ENCODE measurements at places on chromosomes 7 and 10.

- no peak for DNase-seq
These were observed 34.6 kb downstream of the TRIM8 start for GRCh38 chr10:102678842-102679289.

DNA sequence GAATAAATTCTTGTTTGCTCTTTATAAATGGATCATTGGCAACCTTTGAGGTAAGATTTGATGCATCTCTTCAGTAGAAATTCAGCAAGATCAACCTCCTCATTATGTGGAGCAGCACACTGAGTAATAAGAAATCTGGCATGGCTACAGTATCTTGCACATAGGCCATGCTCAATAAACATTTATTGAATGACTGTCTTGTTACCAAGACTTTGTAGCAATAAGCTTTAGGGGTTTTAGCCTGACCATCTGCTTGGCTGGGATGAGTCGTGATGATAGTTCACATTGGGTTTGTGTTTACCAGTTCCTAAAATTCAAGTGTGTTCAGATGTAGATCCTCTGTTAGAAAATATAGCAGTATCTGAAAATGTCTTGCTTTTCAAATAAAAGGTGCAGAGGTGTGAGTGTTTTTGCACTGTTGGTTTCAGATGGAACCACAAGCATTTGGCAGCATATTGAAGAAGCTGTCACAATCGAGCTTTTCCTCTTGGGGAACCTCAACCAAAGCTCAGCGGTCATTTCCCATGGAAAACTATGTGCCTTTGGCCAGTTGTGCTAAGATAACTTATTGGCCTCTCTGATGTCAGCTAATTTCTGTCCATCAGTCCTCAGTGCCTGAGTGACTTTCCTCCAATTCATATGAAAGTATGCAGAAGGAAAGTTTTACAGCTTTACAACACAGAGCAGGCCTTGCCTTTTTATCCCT lies 442.6 kb downstream of the GFRA1 start:
- no peak for DNase-seq

DNA sequence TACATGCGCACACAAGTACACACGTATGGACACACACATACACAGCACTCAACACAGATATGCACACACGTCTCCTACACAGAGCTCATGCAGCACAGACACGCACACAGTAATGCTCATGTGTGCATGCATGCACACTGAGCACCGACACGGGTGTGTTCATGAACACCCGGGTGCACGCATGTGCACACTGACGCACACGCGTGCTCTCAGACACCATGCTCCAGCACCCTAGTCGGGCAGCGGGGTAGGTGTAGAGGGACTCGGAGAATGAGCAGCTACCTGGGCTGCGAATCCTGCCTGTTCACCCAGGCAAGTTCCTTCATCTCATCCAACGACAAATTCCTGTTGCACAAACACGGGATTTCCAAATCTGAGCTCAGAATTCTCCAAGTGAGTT lies 184.7 kb downstream of the MAD1L1 start:
- DNase-seq, result no peak

- no peak for DNase-seq
These were observed 255.5 kb downstream of the NEBL start for GRCh38 chr10:20641605-20642004.

- DNase-seq, result no peak
These were observed 90.0 kb downstream of the PTPRN2 start for GRCh38 chr7:158497627-158498026.

GRCh38 chr7:92648067-92648466 lies 57.9 kb upstream of the FAM133B start:
- DNase-seq, result no peak

DNA sequence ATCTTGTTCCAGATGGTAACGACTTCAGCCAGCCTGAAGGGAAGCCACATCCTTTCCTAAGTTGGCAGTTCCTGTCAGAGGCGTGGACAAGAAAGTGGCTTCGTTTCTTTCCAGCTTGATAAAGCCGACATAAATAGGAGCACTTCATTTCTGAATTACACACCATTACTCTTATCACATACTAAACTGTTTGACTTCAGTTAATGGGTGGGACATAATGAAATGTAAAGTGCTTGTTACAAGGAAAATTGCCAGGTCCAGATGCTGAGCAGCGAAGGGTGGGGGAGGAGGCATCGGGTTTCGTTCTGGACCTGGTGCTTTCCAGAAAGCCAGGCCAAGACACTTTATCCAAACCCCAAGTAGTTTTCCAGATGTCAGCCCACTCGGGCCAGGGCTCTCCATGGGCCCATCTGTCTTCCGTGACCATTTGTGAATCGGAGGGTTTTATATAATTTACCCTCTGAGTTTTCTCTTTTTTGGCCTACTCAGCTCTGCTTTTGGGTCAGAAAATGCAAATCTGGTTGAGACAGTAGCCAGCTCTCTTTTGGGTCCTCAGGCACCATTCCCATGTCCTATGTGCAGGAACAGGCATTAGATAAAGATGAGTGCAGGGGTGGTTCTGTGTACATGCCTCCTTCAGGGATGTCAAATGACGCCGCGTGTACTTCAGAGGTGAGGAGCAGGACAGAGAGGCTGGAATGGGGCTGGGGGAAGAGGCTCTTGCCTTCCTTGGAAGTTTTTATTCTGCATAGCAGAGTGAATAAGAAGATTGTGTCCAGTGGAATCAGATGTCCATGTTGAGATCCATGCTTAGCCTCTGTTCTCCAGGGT lies 90.2 kb downstream of the TACC2 start:
- DNase-seq, result no peak

DNA sequence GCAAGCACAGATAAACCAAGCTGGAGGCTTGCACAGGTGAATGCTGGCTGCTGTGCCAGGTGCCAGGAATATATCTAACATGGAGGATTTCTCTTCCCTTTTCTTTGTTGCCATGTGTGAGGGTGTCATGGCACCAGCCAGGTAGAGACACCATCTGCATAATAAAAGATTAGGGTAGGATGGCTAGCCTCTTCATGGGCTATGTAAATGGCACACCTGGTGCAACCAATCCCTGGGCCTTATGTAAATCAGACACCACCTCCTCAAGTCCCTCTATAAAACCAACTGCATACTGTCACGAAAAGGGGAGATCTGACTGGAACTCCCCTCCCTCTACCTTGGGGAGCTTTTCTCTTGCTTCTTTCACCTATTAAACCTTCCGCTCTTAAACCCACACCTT lies 322.5 kb upstream of the POM121L12 start:
- no peak for DNase-seq

DNA sequence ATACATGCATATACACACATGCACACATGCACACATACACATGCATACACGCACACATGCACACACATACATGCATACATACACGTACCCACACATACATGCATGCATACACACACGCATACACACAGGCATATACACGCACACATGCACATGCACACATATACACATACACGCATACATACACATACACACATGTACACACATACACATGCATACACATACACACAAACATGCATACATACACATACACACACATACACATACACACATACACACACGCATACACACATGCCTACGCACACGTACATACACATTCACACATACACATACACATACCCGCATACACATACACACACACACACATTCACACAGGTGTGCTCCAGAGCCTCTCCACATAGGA lies 81.0 kb upstream of the KMT2E start:
- DNase-seq, result no peak

DNA sequence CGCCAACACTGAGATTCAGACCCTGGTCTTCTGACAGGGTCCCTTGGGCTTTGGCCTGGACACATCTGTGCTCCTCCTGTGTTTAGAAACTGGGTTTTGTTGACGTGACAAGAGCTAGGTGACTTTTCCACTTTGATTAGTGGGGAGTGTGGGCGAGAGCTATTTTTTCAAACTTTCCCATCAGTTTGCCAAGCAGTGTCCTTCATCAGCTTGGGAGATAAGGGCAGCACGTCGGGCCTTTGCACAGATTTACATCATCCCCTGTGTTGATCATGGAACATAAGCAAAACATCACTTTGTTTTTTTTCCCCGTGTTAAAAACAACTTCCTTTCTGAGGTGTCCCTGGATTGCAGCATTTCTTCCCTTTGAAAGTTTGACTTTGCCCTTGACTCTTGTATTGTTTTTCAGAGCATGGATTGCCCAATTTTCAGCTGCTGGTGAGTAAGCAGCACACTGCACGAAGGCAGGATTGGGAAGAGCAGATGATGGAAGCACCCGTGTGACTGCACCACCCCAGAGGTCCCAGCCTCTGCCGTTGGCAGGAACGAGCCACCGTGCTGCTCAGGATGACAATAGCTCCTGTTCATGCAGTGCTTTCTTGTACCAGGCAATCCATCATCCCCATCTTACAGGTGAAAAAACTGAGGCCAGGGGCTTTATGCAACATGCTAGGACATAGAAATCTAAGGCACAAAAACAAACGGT lies 6.4 kb upstream of the IGFBP1 start:
- no peak for DNase-seq

DNA sequence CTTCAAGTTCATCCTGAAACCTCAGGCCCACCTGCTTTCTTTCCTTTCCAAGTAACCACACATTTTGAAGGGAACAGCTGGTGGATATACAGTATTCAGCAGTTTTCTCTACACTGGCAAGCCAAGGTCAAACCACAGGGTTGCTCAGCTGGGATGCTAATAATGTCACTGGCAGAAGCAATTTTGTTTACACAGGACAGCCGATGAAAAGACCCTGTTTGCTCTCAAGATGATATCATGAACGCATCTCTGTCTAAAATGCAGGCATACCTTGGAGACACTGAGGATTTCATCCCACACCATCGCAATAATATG lies 186.2 kb downstream of the USP6NL start:
- DNase-seq, result no peak

DNA sequence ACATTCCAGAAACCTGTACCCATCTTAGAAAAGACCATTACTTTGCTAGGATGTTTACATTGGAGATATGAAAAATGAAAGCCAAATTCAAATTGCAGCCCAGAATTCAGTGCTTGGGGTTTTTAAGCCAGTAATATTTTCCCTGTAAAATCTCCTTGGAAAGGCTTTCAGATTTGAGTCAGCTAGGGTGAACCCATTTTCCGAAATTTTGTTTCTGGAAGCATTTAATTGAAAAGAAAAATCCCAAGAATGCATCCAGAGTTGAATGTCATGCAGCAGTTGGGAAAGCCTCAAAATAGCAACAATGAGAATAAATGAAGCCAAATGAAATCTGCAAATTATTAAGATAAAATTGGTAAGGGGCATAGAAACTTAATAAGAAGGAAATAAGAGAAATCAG lies 106.4 kb downstream of the BMPER start:
- no peak for DNase-seq

- DNase-seq, result no peak
These were observed 212.1 kb downstream of the MACC1 start for GRCh38 chr7:20005081-20005480.

GRCh38 chr7:84712374-84713121 lies 474.3 kb downstream of the SEMA3D start:
- no peak for DNase-seq

DNA sequence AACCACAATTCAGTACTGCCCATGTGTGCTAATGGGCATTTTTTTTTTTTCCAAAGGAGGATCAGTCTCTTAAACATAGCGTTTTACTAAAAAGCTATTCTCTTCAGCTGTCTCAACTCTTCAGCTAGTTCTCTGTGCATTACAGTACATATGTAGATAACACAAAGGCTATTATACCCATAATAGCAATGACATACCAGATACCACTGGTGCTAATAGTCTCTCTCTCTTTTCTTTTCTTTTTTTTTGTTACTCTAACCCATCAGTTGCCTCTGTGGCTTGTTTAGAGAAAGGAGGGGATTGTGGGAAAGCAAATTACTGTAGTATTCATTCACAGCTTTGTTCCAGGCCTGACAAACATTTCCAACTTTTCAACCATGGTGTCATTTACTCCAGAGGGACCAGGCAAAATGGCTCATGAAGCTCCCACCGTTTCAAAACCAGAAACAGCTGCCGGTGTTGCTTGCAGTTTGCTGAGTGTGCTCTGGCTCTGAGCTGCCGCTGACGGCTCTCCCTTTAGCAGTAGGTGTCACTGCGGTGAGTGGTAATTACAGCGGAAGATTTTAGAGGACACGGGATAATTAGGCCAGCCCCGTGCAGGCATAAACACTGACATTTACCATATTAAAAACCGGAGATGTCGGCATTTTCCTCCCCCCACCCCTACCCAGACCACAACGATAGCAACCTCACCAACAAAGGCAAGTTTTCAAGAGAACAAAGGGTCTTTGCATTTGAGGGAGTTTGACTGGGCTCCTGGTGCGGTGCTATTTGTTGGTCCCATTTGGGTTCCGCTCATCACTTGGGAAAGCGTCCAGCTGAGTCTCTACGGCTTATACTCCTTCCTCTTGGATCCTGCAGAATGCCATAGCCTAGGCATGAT lies 1005.5 kb downstream of the KCNMA1 start:
- no peak for DNase-seq

DNA sequence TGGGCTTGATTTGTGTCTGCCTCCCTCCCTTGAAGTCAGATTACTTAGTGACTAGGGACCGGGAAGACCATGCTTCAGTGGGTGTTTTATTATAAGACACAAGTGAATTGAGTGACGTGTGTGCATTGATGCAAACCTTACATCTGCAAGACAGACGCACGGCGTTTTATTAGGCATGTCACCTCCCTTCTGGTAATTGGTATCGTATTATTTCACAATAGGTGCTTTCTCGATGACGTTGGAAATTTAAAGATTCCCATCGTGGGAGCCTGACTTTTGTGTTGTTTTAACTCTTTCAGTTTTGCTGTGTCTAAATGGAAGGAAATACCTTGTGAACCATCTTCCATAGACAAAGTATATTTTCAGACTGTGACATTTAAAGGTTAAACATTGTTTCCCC lies 132.6 kb downstream of the INSYN2A start:
- no peak for DNase-seq

DNA sequence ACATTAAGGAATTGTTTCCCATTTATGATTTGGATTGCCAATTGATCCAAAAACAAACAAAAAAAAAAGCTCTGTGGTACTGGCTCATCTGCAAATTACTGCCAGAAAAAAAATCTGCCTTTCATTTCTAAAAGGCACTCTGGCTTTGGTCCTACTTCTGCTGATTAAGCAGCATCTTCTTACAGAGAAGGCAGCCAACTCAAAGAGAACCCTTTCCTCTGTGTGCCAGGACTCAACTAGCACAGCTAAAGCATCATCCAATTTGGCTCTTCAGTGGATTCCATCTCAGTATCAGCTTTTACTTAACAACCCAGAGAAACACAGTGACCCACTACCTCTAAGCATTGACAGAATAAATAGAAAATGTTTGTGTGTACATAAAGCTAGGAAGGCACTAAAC lies 80.6 kb downstream of the GSAP start:
- peak; percentile 7 for DNase-seq

DNA sequence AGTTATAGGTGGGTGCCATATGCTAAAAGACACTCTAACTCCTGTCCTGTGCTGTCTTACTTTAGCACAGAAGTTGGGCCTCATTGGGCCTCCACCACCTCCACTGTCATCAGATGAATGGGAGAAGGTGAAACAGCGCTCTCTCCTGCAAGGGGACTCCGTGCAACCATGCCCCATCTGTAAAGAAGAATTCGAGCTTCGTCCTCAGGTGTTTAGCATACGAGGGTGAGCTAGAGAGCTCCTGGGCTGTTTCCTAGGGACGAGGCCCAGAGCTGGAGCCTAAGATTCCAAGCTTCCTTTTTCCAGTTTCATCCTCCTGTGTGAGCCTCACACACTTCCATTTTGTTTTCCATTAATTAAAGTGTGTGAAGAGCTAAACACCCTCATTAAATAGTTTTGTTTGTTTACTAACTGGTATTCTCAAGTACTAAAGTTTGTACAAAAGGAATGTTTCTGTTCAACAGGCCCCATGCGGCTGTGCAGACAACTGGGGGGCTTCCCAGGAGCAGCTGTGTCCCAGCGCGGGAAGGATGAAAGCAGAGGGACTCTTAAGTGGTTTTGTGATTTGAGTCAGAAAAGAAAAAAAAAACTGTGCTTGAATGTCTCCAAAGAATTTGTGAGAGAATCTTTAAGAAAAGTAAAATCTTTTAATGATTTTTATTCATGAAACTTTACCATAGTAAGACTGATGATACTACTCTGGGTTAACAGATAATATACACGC lies 14.1 kb downstream of the RNF32 start:
- DNase-seq, result no peak

All from NCI-H446 (cell line).